ENCODE measurements at places on chromosomes 7 and 10.

- no peaks in the 10 kb centered on the region for H3K27me3 ChIP-seq
- H3K4me3 ChIP-seq, result no peak overlapping the region
- DNase-seq, result no peak
- H3K4me1 ChIP-seq, result no peaks in the 10 kb centered on the region
Observed at GRCh38 chr10:110764378-110764777, 107.3 kb upstream of the PDCD4 start.

DNA sequence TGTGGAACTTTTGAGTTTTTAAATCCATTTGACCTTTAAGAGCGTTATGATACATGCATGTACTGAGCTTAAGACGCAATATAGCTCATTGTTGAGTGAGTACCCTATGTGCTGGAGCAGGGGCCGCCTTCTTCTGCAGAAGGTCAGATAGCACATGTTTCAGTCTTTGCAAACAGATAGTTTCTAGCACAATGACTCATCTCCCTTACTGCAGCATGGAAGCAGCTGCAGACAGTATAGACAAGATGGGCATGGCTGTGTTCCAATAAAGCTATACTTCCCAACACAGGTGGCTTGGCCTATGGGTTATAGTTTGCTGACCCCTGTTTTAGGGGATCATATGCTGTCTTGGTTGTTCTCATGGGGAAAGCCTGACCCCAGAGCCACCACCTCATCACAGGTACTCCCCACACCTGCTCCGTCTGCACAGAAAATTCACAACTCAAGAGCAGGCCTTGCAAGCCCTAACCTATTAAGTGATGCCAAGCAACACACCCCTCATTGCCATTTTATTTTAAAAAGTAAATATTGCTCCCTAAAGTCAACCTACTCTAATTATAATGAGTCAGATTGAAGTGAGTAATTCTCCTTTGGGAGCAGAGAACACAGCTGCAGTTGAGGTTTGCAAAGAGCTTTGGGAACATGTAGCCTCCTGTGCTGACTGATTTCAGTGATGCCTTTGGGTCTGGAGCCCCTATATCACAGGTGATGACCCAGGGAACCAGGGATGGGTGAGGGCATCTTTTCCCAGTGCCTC lies 330.1 kb downstream of the PAXIP1 start:
- DNase-seq, result no peak
- no peak overlapping the region for H3K27ac ChIP-seq
- no peaks in the 10 kb centered on the region for H3K27me3 ChIP-seq
- no peaks in the 10 kb centered on the region for H3K36me3 ChIP-seq

- H3K27ac ChIP-seq, result no peak overlapping the region
- no peaks in the 10 kb centered on the region for H3K27me3 ChIP-seq
- no peak for DNase-seq
- no peaks in the 10 kb centered on the region for H3K36me3 ChIP-seq
- no peak overlapping the region for H3K4me3 ChIP-seq
Observed at GRCh38 chr7:133230591-133231194, 22.2 kb upstream of the EXOC4 start.

DNA sequence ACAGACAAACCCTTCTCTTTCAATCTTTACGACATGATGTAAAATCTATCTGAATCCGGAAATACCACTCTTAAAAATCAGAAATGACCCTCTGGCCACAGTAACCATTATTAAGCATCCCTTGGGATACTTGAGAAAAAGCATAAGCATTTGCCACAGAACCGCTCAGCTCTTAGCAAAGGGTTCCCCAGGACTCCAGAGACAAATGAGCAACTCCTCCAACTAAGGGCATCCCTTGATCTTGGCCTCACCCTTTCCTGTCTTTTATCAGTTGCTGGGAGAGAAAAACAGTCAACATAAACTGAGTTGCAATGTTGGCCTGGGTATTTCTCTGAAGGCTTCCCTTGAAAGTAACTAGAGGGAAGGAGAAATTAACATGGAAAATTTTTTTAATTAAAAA lies 3.5 kb downstream of the PDLIM1 start:
- no peak for DNase-seq
- H3K27ac ChIP-seq, result peak overlapping the region; percentile 1
- H3K36me3 ChIP-seq, result no peaks in the 10 kb centered on the region
- H3K27me3 ChIP-seq, result no peaks in the 10 kb centered on the region
- no peak overlapping the region for H3K4me3 ChIP-seq

GRCh38 chr7:136869991-136870865 lies 1.8 kb downstream of the CHRM2 start:
- H3K27me3 ChIP-seq, result peaks cover 44% of the 10 kb centered on the region
- H3K36me3 ChIP-seq, result no peaks in the 10 kb centered on the region
- no peak for DNase-seq
- H3K4me1 ChIP-seq, result no peaks in the 10 kb centered on the region
- no peak overlapping the region for H3K27ac ChIP-seq

DNA sequence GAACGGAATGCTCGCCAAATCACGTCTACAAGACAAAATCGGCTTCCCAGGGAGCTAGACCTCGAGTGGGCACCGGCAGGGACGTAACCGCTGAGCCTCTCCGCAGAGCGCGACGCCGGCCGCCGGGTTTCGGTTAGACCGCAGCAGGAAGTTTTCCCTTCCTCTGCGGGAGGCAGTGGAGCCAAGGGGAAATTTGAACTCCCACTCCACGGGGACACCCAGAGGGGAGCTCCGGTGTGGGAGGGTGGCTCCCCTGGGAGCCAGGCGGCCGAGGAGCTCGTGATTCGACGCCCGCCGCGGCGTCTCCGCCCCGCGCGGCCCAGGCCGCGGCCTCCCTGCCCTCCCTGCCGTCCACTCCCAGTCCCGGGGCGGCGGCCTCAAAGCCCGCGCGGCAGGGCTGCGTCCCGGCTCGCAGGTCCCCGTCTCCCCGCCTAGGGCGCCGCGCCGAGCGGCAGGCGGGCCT lies 426 bp downstream of the SYPL1 start:
- DNase-seq, result no peak
- H3K4me1 ChIP-seq, result no peaks in the 10 kb centered on the region
- H3K4me3 ChIP-seq, result peak overlapping the region; percentile 83
- no peaks in the 10 kb centered on the region for H3K36me3 ChIP-seq
- peak overlapping the region; percentile 99 for H3K27ac ChIP-seq

DNA sequence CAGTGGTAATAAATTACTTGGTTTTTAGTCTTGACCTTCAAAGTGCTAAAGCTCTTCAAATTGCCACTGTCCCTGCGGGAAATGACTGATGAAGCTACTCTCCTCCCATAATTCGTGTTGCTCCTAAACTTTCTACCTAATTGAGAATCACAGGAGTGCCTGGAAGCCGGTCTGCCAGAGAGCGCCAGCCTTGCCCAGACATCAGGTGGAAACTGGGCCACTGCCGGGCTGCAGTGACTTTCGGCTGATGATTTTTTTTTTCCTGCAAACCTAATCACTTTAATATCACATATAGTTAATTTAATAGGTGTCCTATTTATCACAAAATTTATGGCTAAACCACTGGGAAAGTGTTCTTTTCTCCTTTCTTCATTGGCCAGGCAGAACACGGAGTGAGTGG lies 59.6 kb upstream of the UBE3C start:
- no peaks in the 10 kb centered on the region for H3K36me3 ChIP-seq
- H3K4me1 ChIP-seq, result no peaks in the 10 kb centered on the region
- H3K4me3 ChIP-seq, result no peak overlapping the region
- DNase-seq, result no peak

GRCh38 chr10:124077208-124077993 lies 16.0 kb downstream of the CHST15 start:
- H3K4me1 ChIP-seq, result no peaks in the 10 kb centered on the region
- H3K27ac ChIP-seq, result no peak overlapping the region
- H3K36me3 ChIP-seq, result no peaks in the 10 kb centered on the region
- no peak overlapping the region for H3K4me3 ChIP-seq
- no peak for DNase-seq
